Keratinocyte (primary cell): ENCODE measurements at places on chromosomes 12 and 14. TPM values are rescaled to one million over a fixed set of nuclear protein-coding genes. Genes with fewer than 3 reads are reported as not detected.

Gene TBC1D30
- polyA plus RNA-seq: 0.41 to 0.54 TPM (median 0.50 TPM) in 3 replicates

Gene DIO2
- 0.01 to 0.67 TPM (median 0.22 TPM) in 3 replicates for polyA plus RNA-seq

Gene GLIPR1L2
- polyA plus RNA-seq: 0.29 to 0.66 TPM (median 0.41 TPM) in 3 replicates

DNA sequence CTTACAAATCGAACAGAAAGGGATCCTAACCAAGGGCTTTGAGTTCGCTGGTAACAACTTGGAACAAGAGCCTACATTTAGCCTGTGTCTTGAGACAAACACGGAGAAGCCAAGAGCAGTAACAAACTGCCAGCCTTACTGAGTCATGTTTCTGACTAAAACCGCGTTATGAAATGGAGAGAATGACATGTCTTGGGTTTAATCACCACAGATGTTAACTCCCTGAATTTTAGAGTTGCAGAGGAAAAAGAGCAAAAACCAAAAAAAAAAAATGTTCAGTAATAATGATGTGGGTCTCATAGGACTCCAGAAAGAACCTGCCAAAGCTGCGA, 1.0 kb downstream of the BLTP3B start:
- DNase-seq: no peak

- peak; percentile 35 for DNase-seq
Observed at GRCh38 chr14:37230551-37231194, 32.9 kb downstream of the MIPOL1 start.

- DNase-seq: no peak
Observed at GRCh38 chr12:123992118-123992825, 19.3 kb downstream of the ZNF664 start.

DNA sequence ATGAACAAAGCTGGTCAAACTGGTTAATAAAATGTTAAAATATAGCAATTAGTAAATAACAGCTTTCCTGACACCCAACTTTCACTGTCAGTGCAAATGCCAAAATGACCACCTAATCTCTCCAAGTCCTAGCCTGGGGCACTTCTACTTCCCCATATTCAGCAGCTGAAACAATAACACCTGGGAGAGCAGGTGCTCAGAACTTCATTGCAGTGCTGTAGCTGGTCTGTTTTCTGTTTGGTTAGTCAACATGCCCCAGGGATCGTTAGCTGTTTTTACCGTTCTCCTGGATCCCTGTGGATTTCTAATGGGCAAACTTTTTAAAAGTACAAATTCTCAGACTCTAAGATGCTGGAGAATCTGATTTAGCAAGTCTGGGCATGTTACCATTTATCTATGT, 759.7 kb downstream of the GALC start:
- DNase-seq: peak; percentile 13

DNA sequence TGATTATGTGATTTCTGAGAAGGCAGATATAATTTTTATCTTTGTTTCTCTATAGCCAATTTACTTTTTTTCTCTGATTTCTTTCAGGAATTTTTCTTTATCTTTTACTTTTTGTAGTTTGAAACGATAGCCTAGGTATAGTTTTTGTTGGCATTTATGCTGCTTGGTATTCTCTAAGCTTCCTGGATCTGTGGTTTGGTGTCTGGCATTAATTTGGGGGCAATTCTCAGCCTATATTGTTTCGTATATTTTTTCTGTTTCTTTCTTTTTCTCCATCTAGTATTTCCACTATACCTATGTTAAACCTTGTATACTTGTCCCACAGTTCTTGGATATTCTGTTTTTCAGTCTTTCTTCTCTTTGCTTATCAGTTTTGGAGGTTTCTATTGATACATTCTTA, 45.0 kb downstream of the CRADD start:
- no peak for DNase-seq

- DNase-seq: no peak
Observed at GRCh38 chr14:92497391-92497790, 16.2 kb upstream of the RIN3 start.

GRCh38 chr14:99621948-99622347, 17.9 kb upstream of the CCDC85C start:
- DNase-seq: no peak

GRCh38 chr12:83083616-83084015, 396.9 kb downstream of the TMTC2 start:
- no peak for DNase-seq

DNA sequence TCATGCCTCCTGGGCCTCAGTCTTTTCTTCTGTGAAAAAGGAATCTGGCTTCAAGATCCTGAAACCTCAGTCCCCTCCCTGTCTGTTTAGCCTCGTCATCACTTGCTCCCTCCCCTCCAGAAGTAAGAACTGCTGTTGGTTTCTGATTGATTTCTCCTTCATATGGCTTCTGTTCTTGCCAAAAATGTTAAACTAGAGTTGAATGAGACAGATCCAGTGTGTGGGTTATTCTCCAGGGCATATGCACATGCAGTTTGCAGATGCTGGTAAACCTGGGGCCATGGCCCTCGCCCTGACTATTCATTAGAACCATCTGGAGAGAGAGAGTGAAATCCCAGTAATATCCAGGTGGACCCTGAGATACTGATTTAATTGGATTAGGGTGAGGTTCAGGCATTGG, 175.1 kb downstream of the TMEM132C start:
- DNase-seq: no peak
